CD8-positive, alpha-beta memory T cell (primary cell): ENCODE measurements at places on chromosomes 1 and 21.

GRCh38 chr1:94532077-94532476, 9.5 kb downstream of the F3 start:
- DNase-seq: no peak

DNA sequence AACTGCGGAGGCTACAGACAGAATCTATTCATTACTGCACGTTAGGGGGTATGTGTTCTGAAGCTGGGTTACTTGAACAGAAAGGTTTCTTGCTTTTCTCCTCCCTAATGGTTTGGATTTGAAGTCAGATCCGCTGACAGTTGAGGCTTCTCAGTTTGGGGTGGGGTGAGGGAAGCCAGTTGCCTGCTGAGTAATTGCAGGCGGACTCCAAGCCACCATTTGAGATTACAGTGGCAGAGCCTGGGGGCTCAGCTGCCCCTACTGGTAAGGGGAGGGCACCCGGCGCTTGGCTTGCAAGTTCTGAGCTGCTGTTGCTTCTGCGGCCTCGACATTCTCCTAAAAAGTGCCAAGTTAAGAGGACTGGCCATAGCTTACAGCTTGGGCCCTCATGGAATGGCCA, 2.0 kb downstream of the GRHL3 start:
- no peak for DNase-seq

- no peak for DNase-seq
These were observed 216.1 kb upstream of the GRIK3 start for GRCh38 chr1:37250371-37250770.

GRCh38 chr21:45175326-45176095, 101.1 kb downstream of the ADARB1 start:
- no peak for DNase-seq

GRCh38 chr1:115643666-115644065, 1.9 kb downstream of the VANGL1 start:
- DNase-seq: no peak

DNA sequence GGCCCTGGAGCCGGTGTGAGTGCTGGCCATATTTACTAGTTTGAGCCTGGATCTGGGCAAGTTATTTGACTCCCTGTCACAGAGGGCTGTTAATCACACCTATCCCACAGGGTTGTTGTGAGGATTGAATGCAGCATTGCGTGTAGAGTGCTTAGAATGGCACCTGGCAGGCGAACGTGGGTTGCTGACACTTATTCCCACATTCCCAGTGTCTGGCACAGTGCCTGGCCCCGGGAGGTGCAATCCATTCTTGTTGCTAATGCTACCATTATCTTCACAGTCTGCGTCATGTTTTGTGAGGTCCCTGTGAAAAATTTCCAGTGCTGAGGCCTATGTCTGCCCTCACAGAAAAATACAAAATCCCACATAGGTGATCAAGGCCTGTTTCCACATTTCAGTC, 66.1 kb downstream of the CD2 start:
- DNase-seq: no peak

GRCh38 chr1:234882898-234883297, 245.7 kb downstream of the TOMM20 start:
- no peak for DNase-seq

DNA sequence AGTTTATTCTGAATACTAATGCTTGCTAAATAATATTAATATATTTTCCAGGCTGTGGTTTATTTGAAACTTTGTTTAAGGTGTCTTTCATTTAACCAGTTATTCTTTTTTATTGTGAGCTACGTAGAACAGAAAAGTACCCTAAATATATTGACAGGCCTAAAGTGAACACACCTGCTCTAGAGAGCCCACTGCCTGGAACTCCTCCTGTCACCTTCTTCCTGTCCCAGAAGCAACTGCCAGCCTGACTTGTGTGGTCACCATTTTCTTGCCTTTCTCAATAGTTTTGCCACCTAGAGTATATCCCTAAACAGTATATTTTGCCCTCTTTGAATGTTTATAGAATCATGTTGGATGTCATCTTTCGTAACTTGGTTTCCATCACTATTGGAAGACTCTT, 48.5 kb downstream of the SCCPDH start:
- no peak for DNase-seq

GRCh38 chr1:234047123-234047522, 142.6 kb downstream of the SLC35F3 start:
- DNase-seq: no peak

DNA sequence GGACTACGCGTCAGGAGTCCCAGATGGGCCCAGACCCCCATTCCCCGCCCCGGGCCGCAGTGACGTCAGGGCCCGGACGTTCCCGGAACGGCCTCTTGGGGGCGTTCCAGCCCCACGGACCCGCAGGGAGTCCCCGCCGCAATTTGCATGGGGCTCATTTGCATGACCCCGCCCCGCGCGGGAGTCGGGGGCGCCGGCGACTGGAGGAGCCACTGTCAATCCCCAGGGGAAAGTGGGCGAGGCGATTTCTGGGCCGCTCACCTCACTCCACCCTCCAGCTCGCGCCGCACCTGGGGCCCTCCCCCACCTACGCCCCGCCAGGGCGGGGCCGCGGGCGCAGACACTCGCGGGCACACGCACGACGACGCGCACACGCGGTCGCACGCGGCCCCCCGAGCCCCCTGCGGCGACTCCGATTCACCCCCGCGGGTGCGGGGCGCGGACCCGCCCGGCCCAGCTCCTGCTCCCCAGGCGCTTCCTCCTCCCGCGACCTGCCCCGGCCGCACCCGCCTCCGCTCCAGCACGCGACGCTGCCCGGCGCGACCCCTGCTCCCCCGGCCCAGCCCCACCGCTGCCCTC, 13.2 kb downstream of the AGRN start:
- peak; percentile 86 for DNase-seq
